CD4-positive, alpha-beta T cell treated with Interleukin-10 for 1 hour (primary cell): ENCODE measurements at places on chromosomes 2 and 18.

DNA sequence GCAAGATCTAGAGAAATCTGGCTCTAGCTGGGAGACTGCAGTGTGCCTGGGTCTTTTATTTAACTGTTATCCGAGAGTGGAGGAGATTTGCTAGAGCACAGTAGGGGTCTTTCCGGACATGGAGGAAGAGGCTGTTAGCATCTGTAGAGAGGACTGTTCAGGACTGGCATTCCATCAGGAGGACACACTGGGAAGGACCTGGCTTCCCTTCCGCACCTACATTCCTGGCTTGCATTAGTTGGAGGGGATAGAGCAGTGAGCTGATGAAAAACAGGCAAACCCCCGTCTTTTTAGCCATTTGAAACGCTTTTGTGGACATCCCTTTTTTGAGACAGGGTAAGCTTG, 874 bp upstream of the PIEZO2 start:
- DNase-seq: no peak

- no peak for DNase-seq
Measured at GRCh38 chr2:69993708-69994107, 32.3 kb upstream of the ASPRV1 start.

GRCh38 chr2:16656784-16657391, 8.7 kb downstream of the CYRIA start:
- DNase-seq: no peak

DNA sequence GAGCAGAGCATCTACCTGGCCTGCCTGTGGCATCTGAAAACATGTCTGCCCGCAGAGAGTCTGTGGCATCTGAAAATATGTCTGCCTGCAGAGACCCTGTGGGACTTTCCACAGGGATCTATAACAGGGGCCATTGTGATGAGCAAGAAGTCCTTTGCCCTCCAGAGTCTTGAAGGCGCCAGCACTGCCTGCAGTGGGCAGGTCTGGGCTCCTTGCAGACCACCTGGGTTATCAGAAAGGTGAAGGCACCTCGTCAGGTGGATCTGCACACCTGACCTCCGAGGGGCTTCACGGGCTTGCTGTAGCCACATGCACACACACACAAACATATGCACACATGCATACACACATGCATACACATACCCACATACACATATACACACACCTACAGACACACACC, 189.5 kb upstream of the HDAC4 start:
- DNase-seq: no peak

DNA sequence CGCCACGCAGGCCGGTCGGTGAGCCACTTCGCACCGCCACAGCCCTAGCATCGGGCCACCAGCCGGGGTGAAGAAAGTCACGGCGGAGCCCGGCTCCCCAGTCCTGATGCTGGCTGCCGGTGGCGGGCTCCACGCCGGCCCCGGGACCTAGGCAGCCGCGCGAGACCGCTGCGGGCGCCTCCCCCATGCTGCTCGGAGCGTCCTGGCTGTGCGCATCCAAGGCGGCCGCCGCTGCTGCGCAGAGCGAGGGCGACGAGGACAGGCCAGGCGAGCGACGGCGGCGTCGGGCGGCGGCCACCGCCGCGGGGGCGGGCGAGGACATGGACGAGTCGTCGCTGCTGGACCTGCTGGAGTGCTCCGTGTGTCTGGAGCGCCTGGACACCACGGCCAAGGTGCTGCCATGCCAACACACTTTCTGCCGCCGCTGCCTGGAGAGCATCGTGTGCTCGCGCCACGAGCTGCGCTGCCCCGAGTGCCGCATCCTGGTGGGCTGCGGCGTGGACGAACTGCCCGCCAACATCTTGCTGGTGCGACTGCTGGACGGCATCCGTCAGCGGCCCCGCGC, 433 bp downstream of the SH3RF3 start:
- DNase-seq: peak; percentile 10

GRCh38 chr2:240635998-240636547, 10.8 kb downstream of the GPR35 start:
- no peak for DNase-seq

DNA sequence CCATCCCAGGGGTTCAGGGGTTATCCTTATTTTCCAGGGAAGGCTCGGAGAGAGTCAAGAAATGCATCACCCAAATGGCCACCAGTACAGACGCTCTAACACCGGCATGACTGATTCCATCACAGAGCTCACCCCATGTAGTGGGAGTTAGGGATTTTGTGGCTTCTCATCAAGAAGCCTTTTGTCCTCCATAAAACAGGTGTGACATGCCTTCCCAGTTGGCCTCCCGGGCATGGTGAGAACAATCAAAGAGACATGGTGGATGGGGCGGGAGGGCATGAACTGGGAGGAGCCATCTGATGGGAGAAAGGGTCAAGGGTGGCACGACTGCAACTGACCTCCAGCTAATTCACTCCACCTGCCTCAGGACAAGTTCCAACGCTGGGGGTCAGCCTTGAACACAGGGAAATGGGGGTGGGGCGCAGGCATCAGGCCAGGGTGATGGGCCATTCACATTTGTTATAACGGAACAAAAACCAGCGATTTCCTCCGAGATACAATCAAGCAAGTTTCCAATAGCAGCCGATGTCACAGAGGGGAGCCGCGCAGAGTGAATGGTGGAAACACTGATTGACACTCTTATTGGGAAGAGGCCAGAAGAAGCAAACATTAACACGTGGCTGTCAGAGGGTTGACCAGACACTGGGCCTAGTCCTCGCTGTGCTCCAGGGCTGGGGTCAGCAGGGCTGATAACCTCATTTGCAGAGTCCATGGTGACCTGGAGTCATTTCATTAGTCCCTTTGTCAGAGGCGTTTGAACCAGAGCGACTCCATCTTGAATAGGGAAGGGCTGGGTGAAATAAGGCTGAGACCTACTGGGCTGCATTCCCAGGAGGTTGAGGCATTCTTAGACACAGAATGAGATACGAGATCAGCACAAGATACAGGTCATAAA, 80.5 kb upstream of the HPCAL1 start:
- no peak for DNase-seq

- DNase-seq: no peak
Measured at GRCh38 chr18:1658908-1659566, 754.4 kb downstream of the ADCYAP1 start.

DNA sequence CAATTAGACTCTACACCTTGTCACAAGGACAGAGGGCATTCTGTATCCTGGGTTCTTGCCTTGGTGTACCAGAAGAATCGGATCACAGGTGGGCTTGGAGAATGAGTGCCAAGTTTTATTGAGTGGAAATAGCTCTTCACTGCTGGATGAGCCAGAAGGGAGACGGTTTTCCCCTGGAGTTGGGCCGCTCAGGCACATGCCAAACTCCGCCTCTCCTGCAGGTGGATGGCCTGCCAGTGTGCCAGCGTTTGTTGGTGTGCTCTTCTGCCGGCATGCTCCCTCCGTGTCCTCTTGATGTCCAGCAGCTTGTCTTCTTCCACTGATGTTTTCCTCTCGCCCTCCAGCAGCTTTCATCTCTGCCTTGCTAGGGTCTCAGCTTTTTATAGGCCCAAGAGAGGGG, 115.5 kb upstream of the RAB27B start:
- no peak for DNase-seq

DNA sequence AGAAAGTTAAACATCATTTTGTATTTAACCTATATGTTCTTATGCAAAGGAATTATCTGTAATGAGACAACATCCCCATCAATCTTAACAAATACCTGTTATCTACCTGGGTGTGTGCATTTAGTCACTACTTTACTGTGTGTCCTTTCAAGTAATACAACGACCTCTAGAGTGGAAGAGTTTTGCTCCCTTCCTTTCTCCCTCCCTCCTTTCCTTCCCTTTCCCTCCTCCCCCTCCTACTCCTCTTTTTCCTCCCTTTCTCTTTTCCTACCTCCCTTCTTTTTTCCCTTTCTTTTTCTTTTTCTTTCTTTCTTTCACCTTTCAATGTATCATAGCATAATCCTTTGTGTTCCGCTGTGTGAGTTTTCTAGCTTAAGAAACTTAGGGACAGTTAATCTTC, 532.3 kb downstream of the SLC4A3 start:
- DNase-seq: no peak

- DNase-seq: no peak
Measured at GRCh38 chr18:44871771-44872170, 191.1 kb downstream of the SETBP1 start.

DNA sequence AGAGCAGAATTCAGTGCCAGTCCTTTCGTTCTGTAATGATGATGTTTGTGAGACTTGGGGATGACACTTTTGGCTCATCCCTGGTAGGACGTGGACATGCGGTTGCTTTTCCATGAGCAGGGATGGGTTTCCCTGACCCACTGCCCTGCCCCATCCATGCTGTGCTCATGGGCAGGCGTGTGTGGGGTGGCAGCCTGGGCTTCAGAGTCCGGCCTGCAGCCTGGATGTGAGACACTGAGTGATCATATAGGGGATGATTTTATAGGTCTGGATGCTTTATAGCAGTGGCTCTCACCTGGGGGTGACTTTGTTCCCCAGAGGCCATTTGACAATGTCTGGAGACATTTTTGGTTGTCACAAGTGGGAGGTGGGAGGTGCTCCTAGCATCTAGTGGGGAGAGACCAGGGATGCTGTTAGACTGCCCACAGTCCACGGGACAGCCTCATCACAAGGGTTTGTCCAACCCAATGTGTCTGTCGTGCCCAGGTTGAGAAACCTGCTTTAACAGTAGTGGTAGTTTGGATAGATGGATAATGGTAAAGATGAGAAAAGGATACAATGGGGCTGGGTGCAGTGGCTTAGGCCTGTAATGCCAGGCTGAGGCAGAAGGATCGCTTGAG, 38.9 kb downstream of the LDLRAD4 start:
- no peak for DNase-seq

GRCh38 chr2:56239437-56239836, 55.6 kb downstream of the CCDC85A start:
- DNase-seq: no peak

DNA sequence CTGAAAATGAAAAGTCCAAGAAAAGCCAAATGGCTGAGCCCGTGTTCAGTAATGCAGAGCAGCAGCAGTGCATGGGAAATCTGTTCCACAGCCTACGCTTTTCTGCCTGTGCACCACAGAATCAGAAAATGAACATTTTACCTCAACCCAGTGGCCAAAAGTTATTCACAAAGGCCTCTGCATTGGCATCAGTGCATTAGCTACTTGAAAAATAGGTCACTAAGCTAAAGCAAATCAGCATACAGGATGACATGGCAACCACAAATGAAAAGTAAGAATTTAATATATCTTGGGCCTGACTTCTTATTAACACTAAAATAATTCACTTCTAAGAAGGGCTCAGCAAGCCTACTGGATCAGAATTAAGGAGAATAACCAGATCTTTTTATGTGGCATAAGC, 1145.3 kb upstream of the CHAC2 start:
- no peak for DNase-seq

- no peak for DNase-seq
Measured at GRCh38 chr18:40607542-40608148, 1347.4 kb upstream of the PIK3C3 start.

- no peak for DNase-seq
Measured at GRCh38 chr2:26969077-26969844, 1.2 kb upstream of the MAPRE3 start.

DNA sequence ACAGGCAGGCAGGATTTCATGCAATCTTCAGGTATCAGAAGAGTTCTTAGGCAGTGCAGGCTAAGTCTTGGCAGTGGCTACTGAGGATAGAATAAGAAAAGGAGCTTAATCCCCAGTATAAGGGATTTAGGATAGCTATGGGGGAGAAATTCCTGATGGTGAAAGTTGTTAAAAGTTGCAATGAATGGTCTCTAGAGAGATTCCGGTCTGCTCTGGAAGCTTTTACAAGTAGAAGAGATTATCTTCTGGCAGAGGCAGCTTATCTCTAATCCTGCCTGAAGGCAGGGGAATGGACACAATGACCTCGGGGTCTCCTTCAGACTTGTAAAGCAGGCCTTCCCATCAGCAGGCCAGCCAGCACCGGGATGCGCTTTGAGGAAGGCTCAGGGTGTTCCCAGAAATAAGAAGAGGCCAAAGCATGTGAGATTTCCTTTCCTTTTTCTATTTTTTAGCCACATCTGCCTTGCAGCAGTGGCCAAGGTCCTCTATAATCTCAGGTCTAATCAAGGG, 253.9 kb upstream of the KLHL29 start:
- no peak for DNase-seq

- DNase-seq: no peak
Measured at GRCh38 chr2:71877636-71878035, 270.0 kb downstream of the CYP26B1 start.

DNA sequence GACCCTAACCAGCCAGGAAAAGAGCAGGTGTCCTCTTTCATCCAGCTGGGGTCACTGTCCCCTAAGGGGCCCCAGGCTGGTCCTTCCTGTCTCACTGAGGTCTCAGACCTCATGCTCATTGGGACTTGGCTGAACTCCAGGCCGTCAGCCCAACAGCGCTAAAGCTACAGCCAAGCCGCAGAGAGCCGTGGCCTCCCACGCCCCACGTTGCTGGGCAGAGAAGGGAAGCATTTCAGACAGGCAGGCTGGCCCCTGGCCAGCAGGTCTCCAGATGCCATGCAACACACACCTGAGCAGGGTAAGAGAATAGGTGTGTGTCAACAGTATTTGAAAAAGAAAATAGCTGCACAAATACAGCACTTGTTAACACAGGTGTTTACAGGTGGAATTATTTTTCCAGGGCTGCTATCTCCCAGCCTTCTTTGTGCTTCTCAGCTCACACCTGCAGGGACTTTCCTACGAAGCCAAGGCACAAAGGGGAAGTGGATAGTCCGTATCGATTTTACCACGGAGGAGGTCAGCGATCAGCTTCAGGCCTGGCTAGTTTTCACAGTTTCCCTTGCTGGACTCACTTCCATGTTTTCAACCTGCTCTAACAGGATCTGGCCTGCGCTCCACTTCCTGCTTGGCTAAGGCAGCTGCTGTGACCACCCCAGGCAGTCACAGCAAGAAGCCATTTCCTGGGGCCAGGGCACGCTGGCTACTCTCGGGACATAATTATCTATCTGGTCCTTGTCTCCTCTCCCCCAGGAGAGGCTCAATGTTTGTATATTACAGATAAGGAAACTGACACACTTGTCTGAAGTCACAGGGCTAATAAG, 156.1 kb upstream of the ID2 start:
- DNase-seq: no peak

DNA sequence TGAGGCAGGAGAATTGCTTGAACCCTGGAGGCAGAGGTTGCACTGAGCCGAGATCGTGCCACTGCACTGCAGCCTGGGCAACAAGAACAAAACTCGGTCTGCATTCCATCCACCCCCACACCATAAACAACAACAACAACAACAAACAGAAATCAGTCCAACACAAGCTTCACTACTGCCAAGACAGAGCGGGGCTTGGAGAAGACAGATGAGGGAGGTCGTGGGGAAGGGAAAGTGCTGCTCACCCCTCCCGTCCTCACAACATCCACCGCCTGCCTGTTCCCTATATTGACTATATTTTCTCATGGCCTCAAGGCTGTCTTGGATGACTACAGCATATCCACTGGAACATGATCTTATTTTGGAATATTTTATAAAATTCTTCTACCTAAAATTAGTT, 137.6 kb upstream of the TTC39C start:
- DNase-seq: no peak

GRCh38 chr2:235225261-235225660, 268.6 kb upstream of the AGAP1 start:
- no peak for DNase-seq

GRCh38 chr2:72994991-72995380, 76.5 kb downstream of the SFXN5 start:
- no peak for DNase-seq
